ENCODE measurements at places on chromosomes 2 and 18.

GRCh38 chr2:8576525-8577167 is 105.2 kb upstream of the ID2 start:
- DNase-seq: no peak

- DNase-seq: no peak
These were observed 125.8 kb downstream of the NUP35 start for GRCh38 chr2:183250061-183250460.

- no peak for DNase-seq
These were observed 64.0 kb downstream of the ADNP2 start for GRCh38 chr18:80173060-80173459.

DNA sequence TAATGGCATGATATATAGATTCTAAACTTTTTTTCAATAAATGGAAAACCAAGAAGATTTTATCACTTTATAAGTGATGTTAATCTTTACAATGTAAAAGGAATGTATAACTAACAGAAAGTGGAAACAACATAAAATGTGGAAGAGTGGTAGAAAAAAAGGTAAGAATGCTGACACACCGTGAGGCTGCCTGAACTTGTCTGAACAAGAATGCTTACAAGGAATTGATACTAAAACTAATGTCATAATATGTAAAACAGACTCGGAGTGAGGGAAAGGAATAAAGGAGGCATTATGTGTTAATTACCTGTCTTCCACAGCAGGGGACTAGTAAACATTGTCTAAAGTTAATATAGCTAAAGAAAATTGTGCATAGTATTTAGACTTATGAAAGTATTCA is 958.8 kb upstream of the TMEFF2 start:
- no peak for DNase-seq

DNA sequence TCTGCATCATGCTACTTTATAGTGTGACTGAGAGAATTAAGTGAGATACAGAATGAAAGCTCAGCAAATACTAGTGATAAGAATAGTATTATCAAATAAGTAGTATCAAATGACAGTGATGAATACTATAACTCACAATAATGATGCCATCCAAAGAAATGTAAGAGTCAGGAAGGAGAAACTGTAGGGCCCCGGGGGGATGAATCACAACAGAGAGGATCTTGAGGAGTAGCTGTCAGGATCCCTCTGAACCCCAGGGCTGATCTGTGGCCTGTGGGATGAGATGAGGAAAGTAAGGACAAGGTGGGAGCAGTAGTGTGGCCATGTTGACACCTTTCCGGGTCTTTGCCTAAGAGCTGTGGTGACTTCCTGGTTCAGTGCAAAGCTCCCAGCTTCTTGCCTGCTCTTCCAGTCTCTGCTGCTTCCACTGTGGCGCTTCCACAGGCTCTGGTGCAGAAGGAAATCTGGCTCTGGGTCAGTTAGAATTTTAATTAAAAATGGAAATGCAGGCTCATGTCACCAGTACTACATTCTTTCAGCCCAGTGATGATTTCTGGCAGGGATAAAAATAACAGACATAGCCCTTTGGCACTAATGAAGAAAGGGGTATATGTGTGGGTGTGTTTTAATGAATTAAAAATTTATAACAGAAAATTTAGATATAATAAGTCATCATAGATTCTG is 166.9 kb downstream of the MYO3B start:
- DNase-seq: no peak

DNA sequence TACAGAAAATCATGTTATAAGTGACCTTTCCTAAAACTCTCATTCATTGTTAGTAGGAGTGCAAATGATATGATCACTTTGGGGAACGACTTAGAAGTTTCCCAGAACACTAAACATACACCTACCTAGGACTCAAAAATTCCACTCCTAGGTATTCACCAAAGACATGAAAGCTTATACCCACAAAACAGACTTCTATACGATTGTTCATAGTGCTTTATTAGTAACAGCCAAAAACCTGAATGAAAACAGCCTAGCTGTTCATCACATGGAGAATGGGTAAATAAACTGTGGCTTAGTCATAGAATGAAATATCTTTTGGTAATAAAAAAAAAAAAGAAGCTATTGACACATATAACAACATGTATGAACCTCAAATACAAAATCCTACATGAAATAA is 8.8 kb downstream of the NOL10 start:
- DNase-seq: no peak

DNA sequence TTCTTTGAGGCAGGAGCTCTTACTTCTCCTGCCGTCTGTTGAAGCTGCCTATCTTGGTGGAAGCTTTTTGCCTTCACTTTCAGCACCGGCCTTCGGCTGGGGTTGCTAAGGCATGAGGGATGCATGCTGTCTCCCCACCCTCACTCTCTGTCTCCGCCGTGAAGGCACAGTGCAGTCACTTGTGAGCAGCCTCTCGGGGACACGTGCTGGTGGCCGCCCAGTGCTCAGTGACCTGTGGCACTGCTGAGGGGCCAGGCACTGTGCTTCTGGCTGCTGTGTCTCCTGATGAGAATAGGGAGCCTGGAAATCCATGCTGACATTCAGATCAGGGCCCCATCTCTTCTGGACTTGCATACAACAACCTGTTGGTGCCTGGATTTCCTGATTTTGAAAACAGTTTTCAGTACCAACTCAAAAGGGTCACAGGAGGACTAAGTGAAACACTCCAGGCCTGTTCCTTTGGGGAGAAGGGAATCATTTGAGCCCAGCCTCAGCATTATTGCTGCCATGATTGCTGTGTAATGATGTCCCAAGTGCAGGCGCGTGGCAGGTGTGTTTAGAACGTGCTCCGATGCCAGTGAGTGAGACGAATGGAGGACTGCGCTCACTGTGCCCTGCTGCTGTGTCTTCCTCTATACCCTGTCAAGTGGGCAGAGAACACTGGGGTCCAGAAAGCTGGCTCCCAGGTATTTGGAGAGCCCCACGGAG is 218.1 kb downstream of the SEPTIN10 start:
- no peak for DNase-seq

DNA sequence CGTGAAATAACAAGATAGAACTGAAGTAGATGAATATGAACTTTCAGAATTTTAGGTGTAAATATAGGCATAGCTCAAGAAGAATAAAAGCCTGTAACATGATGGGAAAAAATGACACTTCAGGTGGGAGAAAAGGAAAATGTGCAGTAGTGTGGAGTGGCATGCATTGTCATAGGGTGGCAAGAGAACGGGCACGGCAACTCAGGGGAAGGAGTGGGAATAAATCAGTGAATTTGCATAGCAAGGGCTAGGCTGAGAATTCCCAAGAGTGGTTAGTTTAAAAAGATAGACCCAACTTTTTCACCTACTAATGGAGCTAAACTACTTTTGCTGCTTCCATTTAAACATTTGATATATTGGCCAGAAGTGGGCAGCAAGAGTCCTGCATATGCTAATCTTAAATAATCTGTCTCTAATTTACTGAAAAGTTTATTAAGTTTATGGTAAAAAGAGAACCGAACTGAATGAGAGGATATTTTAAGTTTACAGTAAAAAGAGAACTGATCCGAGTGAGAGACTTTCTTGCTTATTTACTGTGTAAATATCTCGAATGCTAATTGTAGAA is 228.1 kb downstream of the CTNNA2 start:
- no peak for DNase-seq

DNA sequence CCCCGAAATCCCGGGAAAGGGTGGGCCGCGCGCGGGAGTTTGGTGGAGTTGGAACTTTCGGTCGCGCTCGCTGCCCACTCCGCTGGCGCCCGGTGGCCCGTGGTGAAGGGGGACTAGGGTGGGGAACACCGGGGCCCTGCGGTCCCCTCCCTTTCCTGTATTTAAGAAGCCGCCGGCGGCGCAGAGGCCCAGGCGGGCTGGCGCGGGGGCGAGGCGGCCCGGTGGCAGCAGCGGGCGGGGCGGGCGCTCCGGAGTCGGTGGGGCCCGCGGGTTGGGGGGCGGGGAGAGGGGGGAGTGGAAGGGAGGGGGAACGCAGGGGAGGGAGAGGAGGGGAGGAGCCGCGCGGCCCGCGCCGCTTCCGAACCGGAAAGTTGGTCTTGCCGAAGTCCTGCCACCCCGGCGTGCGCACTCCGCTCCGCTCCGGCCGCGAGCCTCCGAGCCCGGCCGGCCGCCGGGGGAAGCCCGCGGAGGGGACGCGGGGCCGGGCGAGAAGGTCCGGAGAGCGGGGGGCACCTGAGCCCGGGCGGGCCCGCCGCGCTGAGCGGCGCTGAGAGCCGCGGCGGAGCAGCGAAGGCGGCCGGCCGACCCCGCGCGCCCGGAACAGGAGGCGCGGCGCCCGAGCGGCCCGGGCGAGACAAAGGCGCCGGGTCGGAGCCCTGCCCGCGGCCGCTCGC is 425 bp upstream of the SALL3 start:
- no peak for DNase-seq

DNA sequence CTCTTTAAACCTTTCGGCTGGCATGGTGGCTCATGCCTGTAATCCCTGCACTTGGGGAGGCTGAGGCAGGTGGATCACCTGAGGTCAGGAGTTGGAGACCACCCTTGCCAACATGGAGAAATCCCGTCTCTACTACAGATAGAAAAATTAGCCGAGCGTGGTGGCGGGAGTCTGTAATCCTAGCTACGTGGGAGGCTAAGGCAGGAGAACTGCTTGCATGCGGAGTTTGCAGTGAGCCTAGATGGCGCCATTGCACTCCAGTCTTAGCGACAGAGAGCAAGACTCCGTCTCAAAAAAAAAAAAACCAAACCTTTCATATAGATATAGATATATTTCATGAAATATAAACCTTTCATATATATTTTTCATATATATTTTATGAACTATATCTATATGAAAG is 864.7 kb downstream of the TRIB2 start:
- DNase-seq: no peak

DNA sequence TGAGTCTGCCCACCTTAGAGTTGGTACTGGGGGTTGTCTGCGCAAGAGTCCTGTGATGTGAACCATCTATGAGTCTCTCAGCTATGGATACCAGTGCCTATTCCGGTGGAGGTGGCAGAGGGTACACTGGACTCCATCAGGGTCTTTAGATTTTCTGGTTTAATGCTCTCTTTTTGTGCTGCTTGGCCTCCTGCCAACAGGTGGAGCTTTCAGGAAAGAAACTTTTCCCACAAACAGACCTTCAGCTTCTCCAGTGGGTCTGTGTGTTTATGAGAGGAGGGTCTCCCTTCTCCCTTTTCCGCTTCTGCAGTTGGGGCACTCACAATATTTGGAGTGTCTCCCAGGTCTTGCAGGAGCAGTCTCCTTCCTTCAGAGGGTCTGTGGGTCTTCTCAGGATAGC is 1721.9 kb upstream of the SLC39A10 start:
- no peak for DNase-seq

- DNase-seq: no peak
These were observed 1.6 kb downstream of the ST8SIA3 start for GRCh38 chr18:57353940-57354461.

- no peak for DNase-seq
These were observed 86.7 kb downstream of the TMEM18 start for GRCh38 chr2:590214-591175.

GRCh38 chr2:72010647-72011369 is 136.9 kb downstream of the CYP26B1 start:
- DNase-seq: no peak

GRCh38 chr18:44870631-44871502 is 190.2 kb downstream of the SETBP1 start:
- no peak for DNase-seq

- DNase-seq: no peak
These were observed 64.1 kb downstream of the NRP2 start for GRCh38 chr2:205746420-205746785.

DNA sequence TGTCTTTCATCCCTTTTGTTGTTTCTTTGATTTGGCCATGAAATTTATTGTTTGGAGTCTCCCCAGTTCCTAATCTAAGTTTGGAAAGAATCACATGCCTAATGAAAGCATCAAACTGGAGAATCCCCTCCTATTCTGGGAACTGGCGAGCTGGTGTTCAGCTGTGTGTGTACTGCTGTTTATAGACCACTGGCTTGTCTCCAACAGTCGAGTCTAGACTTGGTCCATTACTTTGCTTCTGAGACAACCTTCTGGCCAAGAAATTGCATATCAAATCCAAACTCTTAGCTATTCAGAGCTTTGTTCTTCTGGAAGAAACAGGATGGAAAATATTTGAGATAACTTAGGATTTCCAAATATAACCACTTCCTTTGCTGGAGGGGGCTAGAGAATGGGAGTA is 111.5 kb upstream of the THSD7B start:
- DNase-seq: no peak

- DNase-seq: no peak
These were observed 28.6 kb upstream of the PPP4R1 start for GRCh38 chr18:9642799-9643462.

DNA sequence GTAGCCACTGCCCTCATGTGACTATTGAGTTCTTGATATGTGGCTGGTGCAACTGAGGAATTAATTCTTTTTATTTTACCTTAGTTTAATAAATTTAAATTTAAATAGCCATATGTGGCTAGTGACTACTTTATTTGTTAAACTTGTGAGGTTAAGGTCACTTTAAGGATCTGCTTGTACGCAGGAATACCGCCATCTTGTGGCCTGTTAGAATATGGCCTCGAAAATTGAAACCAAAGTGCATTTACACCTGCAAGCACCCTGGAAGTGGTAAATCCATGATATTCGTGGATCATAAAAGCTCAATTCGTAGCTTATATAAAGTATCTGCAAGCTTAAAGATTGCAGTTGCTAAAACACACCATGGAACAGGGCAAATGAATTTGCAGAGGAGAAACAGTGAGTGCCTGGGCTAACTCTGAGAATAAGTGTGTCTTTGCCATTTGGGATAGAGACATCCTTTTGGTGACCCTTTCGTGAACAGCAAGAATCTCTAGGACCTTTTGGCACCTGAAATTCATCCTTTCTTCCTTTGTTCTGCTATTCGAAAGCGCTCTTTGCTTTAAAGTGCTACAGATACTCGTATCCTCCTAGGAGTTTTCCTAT is 59.9 kb upstream of the REG3A start:
- peak; percentile 8 for DNase-seq

- DNase-seq: no peak
These were observed 16.5 kb upstream of the ACSL3 start for GRCh38 chr2:222844323-222844722.

DNA sequence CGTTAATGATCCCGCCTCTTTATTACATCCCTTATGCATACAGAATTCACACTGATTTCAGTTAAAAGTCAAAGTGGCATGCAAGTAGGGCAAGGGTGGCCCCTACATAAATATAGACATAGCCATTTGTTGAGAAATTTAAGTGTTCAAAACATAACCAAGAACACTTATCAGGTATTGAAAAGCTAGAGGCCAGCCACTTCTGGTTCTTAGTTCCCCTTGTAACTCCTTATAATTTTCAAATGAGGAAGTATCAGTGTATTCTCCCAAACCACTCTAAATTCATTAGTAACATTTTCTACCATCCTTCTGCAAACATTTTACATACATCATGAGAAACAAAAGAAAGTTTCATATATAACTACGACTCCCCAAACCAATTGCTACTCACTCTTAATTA is 5.8 kb upstream of the ARL5A start:
- DNase-seq: no peak

- DNase-seq: no peak
These were observed 467.1 kb downstream of the SUCLG1 start for GRCh38 chr2:83991992-83992391.
